ENCODE measurements at places on chromosomes 11 and 22.

DNA sequence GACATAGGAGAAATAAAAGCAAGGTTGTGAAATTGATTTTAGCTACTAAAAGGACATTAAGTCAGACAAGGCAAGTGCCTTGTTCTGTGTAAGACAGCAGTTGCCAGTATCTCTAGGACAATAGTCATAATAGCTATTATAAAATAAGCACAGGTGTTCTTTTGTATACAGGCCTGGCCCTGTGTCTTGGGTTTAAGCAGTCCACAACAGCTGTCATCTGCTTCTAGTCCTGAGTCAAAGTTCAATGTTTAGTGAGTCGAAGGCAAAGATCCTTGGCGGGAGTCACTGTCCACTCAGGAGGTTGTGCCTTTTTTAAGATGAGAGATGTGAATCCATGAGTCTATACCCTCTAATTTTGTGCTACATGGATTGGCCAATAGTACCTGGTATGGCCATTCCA lies 79.5 kb downstream of the SC5D start:
- DNase-seq = no peak

DNA sequence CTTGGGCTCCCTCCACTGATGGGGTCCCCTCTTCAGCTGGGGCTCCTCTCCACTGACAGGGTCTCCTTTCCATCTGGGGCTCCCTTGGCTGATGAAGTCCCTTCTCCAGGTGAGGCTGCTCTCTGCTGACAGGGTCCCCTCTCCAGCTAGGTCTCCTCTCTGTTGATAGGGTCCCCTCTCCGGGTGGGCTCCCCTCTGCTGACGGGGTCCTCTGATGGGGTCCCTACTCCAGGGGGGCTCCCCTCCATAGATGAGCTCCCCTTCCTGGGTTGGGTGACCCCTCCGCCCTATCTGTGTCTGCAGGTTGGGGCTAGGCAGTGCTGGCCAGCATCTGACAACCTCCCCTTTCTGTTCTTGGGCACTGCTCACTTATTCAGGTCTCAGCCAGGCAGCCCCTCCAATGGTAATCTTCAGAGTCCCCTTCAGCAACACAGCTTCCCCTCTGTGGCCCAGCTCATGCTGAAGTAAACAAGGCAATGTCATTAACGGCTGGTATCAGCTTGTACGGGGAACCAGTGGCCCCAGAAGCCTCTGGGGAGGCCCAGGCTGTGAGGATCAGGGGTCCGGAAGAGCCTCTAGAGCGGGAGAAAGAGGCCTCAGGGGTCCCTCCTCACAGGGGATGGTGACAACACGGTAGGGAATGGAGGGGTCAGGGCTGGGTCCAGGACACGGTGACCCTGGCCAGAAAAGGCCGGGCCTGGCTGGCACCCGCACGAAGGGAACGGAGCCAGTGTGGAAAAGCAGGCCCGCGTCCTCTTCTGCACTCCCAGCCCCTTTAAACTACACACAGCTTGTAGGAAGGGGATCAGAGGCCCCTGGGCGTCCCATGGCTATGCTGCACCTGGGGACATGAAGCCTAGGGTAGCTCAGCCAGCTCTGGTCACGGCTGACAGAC lies 9.6 kb upstream of the CD81 start:
- no peak for DNase-seq

DNA sequence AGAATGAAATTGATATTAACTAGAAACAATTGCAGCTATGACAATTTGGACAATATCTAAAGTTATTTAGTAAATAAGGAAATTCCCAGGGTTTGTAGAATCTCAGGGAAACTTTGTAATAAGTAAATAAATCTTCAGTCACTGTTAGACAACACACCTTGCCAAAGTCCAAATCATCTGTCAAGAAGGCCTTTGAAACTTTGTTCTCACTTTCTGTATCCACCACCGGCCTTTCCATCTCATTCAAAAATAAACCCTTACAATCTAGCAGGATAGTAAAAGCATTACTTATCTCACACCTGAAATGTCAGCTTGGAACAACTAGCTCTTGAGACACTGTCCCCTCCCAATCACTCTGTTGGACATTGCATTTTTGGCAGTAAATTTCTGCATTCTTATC lies 7.9 kb downstream of the NNMT start:
- DNase-seq = no peak

GRCh38 chr11:72712841-72713240 lies 38.6 kb upstream of the PDE2A start:
- DNase-seq = no peak

DNA sequence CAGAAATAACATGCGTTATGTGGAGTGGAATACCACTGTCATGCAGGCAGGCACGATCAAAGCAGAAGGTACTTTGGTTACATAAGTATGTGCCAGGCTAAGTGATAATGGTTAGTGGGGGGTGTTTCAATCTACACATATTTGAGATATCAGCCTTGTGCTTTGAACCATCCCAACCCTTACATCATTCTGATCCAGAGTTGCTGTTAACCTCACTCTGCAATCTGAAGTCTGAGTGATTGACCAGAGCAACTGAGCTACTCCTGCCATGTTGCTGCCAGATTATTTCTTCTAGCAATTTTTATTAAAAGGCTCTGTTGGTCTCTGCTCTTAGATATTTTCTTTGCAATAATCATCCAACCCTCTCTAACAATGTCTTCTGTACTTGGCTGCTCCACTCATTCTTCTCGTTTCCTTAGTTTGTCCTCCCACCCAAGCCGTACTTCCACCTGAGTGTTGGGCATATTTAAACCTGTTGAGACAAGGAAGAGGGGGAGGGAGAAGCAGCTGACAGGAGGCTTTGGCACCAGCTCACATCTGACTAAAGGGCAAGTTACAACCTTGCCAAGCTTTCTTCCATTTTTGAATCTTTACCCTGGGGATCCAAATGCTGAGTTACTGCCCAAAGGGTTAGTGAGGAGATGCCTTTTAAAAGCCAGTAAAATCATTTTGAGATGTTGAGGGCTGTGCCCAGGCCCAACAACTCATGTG lies 114.1 kb upstream of the SESN3 start:
- DNase-seq = no peak

GRCh38 chr11:12410006-12410728 lies 32.8 kb downstream of the PARVA start:
- DNase-seq = peak; percentile 38

DNA sequence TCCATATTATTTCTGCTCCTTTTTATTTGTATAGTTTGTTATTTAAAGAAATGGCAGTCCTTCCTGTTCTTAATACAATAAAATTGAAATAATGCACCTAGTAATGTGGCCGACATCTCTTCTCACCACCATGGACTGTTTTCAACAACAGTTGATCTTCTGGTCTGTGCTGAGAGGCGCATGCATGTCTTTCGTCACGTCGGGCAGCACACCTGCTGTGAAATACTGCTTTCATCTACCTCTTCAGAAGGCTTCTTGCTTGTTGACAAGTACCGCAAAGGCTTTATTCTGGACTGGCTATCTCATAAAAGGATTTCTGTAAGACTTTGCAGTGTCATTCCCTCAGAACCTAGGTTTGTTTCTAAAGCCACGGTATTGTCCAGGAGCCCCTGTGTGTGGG lies 13.9 kb upstream of the MYO18B start:
- no peak for DNase-seq
